ENCODE measurements at places on chromosomes 1 and 21. TPM values are rescaled to one million over a fixed set of nuclear protein-coding genes. Genes with fewer than 3 reads are reported as not detected.

The MYBPH gene
- 0.18 TPM for total RNA-seq

The PAQR6 gene
- total RNA-seq, result not detected

The DIPK1A gene
- total RNA-seq, result 20.2 TPM

The TMPRSS15 gene
- total RNA-seq, result not detected

The MEX3A gene
- 0.58 TPM for total RNA-seq

The KRTAP13-1 gene
- total RNA-seq, result not detected

The TMEM269 gene
- under 0.01 TPM for total RNA-seq

The PCSK9 gene
- total RNA-seq, result 30.1 TPM

The PLEKHN1 gene
- total RNA-seq, result 1.8 TPM

The PLEKHG5 gene
- total RNA-seq, result 8.9 TPM

The ACTL8 gene
- not detected for total RNA-seq

The CLEC20A gene
- total RNA-seq, result 1.4 TPM

The PIGR gene
- total RNA-seq, result not detected

The NES gene
- 50.5 TPM for total RNA-seq

The AQP10 gene
- total RNA-seq, result not detected

The HRNR gene
- not detected for total RNA-seq

The SLC5A3 gene
- total RNA-seq, result 11.5 TPM

The BRINP2 gene
- not detected for total RNA-seq

The AADACL4 gene
- not detected for total RNA-seq

The S100A7 gene
- not detected for total RNA-seq

The GUCA2B gene
- total RNA-seq, result not detected

The TMEM9 gene
- 87.5 TPM for total RNA-seq

The RAB25 gene
- not detected for total RNA-seq

The MPZL1 gene
- 71.2 TPM for total RNA-seq

The BGLAP gene
- total RNA-seq, result not detected

All from myometrial cell (primary cell).